Right renal cortex interstitium (tissue), 3 donors: ENCODE measurements at places on chromosomes 3 and 15. TPM values are rescaled to one million over a fixed set of nuclear protein-coding genes. Genes with fewer than 3 reads are reported as not detected.

Gene AQP9
- 0.08 TPM for polyA plus RNA-seq

Gene VGLL3
- polyA plus RNA-seq = 4.7 TPM

Gene GCHFR
- 31.9 TPM for polyA plus RNA-seq

Gene GOLGA6D
- 0.11 TPM for polyA plus RNA-seq

Gene VEPH1
- 62.6 TPM for polyA plus RNA-seq

Gene RAB27A
- polyA plus RNA-seq = 18.7 TPM

Gene IL12A
- 0.85 TPM for polyA plus RNA-seq

Gene MTHFS
- polyA plus RNA-seq = 32.9 TPM

Gene SCAANT1
- not detected for polyA plus RNA-seq

Gene CHCHD6
- 17.8 TPM for polyA plus RNA-seq

Gene TRMT10C
- 44.5 TPM for polyA plus RNA-seq

Gene IVD
- 61.8 TPM for polyA plus RNA-seq

Gene HOMER2
- polyA plus RNA-seq = 29.3 TPM

- DNase-seq = no peak
Measured at GRCh38 chr3:170259907-170260306, 37.7 kb downstream of the PRKCI start.

GRCh38 chr3:107579371-107579770 is 56.6 kb downstream of the BBX start:
- DNase-seq = no peak

- DNase-seq = peak; percentile 40
Measured at GRCh38 chr15:38253351-38253781, 730 bp downstream of the SPRED1 start.

DNA sequence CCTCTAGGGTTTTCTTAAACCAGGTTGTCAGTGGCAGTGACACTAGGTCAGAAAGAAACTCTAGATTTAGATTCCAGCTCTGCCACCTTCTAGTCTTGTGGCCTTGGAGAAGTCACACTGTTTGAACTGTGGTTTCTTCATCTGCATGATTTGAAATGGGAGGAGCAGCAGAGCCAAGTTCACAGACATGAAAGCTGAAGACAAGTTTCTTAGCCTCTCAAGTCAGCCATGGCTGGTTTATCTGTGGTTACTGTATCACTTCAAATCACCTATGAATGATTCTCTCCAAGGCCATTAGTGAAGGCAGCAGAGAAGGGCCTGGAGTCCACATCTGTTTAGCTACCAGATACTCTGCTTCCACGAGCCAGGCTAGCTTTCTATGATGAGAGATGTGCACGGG is 15.6 kb downstream of the CLEC3B start:
- no peak for DNase-seq

DNA sequence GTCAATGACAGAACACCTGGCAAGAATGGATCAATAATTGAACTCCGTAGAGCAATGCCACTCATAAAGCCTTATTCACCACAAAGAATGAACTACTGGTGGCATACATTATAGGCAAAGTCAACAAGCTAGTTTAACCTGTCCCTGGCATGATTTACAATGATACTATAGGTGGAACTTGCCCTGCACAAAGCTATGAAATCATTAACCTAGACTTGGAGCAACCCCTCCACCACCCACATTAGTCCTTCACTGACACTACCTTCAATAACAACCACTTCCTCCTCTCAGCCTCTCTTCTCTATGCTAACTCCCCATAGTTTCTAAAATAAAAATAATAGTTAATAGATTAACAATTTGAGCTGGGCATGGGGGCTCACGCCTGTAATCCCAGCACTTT is 54.4 kb downstream of the ACAP2 start:
- DNase-seq = no peak

DNA sequence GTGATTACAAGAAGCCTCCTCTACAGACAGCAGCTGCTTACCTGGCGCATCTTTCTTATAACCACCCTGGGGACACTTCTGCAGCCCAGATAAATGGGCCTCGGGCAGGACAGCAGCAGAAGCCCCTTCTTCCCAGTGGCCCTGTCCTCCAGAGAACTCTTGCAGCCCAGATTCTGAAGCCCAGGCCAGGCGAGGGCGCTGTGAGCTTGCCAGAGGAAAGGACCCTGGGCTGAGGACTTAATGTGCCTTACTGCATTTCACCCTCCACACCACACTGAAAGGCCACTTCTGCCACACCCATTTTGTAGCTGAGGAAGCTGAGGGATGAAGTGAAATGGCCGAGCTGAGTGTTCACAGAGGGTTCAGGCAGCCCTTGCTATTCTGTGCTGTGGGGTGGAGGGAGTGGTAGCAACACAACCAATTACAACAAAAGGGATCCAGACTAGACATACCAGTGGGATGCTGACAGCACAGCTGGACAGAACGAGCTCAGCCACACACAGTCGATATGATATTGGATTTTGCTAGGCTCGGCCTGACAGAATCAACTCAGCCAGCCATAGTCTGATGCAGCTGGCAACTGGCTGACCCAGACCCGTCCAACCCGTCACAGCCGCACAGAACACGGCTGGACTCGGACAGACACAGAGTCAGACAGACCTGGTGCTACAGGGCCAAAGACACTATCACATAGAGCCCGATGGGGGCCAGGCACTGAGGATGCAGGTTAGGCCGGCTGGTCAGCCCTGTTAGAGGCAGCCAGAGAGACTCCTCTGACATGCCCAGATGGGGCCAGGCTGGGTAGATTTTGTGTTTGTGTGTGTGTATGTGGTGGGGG is 7.3 kb downstream of the ACOX2 start:
- DNase-seq = no peak

GRCh38 chr3:194893121-194893987 is 207.7 kb downstream of the FAM43A start:
- no peak for DNase-seq

DNA sequence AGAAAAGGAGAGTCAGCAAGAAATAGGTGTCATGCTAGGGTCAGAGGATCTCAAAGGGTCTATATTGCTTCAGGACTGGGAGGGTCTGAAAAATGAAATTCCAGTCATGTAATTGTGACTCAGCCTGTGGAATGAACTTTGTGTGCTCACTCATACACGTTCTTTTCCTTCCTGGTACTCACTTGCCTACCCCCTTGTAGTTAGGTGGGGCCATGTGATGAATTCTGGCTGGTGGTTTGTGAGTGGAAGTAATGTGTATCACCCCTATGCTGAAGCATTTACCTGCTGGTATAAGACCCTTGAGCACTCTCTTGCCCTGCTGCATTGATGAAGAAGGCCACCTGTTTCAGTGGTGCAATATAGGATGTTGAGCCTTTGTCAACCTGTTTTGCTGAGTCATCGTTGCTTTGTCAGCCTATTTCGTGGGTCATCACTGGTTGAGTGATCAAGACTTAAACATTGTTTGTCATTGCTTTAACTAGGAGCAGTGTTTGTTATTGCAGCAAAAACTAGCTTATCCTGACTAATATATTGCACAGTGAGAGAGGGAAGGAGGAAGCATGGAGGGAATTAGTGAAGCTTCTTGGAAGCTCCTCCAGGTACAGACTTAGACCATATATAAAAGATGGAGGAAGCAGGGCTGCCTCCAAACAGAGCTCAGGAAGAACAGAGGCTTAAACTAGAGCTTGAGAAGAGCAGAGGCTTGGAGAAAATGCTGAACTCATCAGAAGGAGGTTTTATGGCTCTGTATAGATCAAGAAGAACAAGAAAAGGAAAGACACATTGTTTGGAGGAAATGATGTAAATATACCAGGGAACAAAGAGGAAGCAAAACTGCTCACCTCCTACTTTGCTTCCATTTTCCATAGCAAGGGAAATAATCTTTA is 28.9 kb downstream of the TLNRD1 start:
- no peak for DNase-seq

DNA sequence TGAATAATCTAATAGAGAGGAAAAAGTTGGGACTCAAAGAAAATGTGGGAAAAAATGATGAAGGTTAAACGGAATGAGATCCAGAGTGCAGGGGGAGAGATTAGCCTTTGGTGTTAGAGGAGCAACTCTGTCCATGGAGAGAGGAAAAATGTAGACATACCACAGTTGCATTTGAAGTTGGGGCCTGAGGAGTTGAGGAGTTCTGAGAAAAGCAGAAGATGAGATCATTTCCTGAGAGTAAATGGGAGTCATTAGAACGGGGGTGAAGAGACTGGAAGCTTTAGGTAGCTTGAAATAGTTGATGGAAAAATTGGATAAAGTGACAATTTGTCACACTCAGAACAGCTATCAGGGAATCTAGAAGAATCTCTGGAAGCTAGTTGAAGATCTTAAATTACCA is 7.3 kb downstream of the CCR5AS start:
- no peak for DNase-seq

GRCh38 chr3:140770977-140771667 is 93.3 kb downstream of the TRIM42 start:
- no peak for DNase-seq

GRCh38 chr15:60720493-60721256 is 241.7 kb upstream of the ICE2 start:
- no peak for DNase-seq

GRCh38 chr15:65963911-65964482 is 94.7 kb downstream of the RAB11A start:
- no peak for DNase-seq

GRCh38 chr3:94159062-94159828 is 96.4 kb downstream of the NSUN3 start:
- DNase-seq = no peak

DNA sequence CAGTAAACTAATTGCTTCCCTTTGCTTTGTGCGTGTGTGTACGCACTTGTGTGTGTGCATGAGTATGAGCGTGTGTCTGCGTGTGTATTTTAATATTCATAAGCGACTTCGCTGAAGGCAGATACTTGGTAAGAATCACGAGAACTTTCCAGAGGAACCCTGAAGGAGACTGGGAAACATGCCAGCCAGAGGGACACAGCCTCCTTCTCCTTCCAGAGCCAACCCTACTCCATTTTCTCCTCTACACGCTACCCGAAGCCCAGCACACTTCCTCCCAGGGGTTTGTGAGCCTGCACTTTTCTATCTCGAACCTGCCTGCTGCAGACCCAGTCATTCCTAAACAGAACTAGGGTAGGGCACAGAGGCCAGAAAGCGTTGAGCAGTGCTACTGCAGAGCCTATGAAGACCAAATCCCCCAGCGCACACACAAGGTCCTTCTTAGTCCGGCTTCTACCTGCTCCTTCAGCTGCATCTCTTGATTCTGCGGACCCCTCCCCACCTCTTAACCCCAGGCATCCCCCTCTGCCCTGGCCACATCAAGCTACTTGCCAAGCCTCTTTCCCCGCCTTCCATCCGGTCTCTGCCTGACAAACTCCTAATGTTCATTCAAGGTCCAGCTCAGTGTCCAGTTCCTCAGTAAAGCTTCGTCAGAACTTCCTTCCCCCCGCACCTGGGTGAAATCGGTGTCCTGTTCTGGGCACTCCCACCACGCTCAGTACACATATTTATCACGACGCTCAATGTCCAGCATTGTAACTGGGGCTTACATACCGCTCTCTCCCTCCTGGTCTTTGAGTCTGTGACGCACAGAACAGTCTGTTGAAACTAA is 191.8 kb downstream of the FAM43A start:
- no peak for DNase-seq

DNA sequence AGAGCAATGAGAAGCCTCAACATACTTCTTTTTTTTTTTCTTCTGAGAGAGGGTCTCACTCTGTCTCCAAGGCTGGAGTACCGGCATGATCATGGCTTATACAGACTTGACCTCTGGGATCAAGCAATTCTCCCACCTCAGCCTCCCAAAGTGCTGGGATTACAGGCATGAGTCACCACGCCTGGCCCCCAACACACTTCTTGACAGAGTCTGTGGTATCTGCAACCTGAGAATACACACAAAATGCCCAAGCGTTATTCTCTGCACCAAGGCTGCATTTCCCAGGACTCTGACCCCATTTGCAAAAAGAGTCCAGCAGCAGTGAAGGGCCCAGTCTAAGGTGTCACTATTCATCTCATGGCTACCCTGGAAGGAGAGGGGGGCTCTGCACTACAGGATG is 42.7 kb upstream of the BLM start:
- DNase-seq = no peak

DNA sequence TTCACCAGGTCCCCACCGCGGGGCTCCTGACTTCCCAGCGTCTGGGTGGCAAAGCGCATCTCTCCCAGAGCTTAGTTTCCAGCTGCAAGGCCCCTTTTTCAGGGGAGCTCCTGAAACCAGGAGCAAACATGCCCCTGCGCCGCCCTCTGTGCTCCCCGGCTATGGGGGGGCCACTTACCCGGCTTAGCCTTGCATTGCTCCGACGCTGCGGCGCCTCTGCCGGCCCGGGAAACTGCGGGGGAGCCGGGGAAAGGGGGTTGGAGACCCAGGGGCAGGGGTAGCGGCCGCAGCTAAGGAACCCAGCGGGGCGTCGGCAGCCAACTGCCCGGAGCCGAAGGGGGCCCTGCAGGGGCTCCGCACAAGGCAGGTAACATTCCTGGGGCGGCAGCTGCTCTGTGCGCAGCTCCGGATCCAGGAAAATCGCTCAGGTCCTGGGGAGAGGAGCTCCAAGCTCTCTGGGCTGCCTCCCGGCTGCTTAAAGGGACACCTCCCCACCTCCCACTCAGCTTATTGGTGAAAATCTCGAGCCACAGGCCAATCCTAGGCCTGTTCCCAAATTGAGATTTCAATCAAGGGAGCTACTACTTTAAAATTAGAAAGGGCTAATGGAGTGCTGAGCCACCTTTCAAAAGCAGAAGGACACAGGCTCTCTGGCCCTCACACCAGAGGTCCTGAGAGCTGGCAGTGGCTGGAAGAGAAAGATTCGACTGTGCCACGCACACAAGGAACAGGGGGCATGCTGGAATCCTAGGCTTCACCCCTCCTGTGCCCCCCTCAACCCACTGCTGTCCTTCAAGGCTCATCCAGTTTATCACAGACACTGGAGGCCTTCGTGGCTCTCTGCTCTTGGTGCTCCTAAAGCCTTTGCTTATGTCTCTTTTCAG is 42.7 kb upstream of the PRICKLE2 start:
- DNase-seq = no peak

GRCh38 chr3:100641471-100642032 is 32.2 kb downstream of the ADGRG7 start:
- DNase-seq = no peak
